ENCODE measurements at places on chromosomes 13 and 19.

DNA sequence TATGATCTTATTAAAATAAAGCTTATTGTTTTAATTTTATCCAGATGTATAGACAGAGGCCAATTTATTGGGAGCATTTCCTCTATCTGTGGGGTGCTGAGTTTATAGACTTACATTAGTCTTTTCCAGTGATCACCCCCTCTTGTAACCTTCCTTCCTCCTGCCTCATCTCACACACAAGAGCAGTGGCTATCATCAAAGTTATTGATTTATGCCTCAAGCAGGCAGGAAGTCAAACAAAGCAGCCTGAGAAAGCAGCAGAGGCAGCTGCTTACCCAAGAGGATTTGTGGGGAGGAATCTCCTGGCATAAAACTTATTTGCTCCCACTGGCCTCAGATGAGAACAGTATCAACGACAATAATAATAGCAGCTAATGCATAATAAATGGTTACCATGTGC, 26.3 kb upstream of the DCLK1 start:
- DNase-seq: no peak

DNA sequence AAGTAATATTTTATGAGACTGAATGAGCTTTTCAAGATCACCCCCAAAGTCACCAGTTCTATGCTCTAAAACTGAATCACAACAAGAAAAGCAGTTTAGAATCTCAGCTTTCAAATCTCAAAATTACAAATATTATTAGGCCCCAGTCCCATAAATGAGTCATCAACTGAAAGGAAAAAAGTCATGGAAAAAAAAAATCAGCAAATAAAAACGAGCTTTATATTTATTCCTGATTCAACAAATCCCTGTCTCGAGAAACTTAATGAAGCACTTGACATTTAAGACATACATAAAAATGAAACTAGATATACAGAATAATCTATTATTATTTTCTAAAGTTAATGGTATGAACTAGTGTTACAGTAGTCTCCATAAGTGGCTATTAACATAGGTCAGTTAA, 203.0 kb downstream of the DIAPH3 start:
- DNase-seq: no peak

DNA sequence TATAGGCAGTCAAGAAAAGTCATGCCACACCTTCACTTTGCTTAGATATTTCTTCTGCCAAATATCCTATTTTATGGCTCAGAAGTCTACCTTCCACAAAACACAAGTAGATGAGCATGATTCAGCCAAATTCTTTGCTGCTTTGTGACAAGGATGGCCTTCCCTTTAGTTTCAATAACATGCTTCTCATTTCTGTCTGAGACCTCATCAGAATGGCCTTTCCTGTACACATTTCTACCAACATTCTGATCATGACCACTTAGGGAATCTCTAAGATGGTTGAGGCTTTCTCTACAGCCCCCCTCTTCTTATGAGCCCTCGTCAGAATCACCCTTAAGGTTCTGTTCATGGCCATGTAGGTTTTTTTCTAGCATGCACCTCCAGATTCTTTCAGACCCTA, 96.2 kb downstream of the COL4A2 start:
- no peak for DNase-seq

DNA sequence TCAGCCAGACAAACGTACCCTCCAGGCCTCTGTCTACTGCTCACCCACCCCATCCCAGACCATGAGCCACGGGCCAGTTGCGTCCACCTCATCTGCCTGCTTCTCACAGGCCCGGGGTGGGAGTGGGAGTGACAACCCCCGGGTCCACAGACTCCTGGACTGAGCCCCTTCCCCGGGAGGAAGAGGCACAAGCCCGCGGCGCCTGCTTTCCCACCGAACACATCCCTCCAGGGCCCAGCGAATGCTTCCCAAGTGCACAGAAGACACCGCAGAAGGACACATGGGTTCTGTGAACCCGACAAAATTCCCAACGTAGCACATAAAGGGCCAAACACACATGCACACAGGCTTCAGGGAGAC, 18.0 kb upstream of the PLPP2 start:
- no peak for DNase-seq

DNA sequence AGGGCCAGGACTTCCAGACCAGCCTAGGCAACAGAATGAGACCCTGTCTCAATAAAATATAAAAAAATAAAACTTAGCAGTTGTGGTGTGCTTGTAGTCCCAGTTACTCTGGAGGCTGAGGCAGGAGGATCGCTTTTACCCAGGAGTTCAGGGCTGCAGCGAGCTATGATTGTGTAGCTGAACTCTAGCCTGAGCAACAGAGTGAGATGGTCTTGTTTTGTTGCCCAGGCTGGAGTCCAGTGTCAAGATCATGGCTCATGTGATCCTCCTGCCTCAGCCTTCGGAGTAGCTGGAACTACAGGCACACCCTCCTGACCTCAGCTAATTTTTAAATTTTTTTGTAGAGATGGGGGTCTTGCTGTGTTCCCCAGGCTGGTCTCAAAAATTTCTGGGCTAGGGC, 4.3 kb upstream of the JUNB start:
- no peak for DNase-seq
